ENCODE measurements at places on chromosomes 12 and 14.
A peak's percentile ranks its signal among the peaks of the same experiment; 100 is the strongest.

DNA sequence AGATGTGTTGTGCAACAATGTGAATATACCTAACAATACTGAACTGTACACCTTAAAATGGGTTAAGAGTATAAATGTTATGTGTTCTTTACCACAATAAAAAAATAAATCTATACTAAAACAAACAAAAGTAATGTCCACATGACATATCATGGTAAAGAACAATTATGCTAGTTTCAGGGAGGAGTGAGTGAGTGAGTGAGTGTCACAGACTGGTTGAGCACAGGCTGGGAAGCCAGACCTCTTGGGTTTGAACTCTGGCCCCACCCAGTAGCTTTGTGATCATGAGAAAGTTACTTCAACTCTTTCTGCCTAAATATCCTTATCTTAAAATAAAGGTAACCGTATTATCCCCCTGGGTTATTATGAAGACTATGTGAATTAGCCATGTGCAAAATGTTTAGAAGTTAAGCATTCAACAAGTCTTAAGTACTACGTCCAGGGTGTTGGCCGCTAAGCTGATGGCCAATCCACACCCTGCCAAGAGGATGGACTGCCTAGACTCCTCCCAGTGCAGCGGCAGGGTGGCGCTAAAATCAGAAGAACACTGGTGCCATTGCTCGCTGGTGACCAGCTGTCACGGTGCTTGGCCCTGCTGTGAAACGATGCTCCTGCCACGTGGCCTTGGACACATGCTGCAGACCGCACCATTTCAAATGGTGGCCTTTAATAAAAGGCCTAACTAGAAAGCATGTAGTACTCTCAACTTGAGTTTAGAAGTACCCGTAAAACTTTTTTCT, 7.3 kb downstream of the SLC2A13 start:
- DNase-seq = no peak

- peak; percentile 30 for DNase-seq
These were observed 9.7 kb upstream of the ANKLE2 start for GRCh38 chr12:132771126-132771838.

DNA sequence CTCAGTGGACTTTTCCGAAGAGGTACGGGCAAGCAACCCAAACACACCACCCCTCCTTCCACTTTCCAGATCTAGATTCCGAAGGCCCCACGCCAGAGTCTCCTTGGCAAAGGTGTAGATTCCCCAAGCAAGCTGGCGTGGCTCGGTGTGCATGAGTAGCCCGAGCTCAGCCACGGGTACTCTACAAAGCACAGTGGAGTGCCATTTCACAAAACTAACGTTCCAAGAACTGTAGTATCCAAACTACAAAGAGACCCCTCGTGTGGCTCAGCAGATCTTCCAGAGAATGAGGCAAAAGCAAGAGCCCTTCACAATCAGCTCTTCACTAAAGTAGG, 72.1 kb downstream of the FOXN3 start:
- DNase-seq = no peak

- DNase-seq = no peak
These were observed 76.1 kb upstream of the REP15 start for GRCh38 chr12:27620121-27620520.

DNA sequence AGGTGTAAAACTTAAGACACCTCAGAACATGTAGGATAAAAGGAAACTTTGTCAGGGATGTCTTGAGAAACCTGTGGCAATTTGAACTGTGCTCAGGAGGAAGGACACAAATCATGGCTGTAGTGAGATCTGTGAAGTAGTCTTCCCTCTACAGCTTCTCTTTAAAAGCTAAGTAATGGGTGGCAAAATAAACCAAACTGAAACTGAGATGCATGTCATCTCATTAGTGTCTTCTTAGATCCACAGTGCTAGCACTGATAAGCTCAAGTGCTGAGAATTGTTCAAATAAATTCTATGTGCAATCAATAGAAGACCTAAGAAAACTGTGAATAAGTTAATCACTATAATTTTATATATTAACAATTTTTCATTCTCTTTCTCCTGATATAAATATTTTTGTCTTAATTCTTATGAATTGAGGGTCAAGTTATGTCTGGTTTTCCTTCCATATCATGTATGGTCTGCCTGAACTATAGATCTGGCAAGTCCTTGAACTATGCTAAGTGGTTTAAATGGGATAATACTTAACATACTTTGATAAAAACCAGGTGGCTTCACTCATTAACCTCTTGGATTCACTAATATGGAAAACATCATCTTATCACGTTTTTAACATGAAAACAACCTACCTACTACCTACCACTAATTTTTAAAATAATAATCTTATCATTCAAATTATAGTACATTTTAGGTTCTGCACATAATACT, 27.2 kb downstream of the SYT1 start:
- DNase-seq = no peak
